ENCODE measurements at places on chromosomes 6 and 20.

DNA sequence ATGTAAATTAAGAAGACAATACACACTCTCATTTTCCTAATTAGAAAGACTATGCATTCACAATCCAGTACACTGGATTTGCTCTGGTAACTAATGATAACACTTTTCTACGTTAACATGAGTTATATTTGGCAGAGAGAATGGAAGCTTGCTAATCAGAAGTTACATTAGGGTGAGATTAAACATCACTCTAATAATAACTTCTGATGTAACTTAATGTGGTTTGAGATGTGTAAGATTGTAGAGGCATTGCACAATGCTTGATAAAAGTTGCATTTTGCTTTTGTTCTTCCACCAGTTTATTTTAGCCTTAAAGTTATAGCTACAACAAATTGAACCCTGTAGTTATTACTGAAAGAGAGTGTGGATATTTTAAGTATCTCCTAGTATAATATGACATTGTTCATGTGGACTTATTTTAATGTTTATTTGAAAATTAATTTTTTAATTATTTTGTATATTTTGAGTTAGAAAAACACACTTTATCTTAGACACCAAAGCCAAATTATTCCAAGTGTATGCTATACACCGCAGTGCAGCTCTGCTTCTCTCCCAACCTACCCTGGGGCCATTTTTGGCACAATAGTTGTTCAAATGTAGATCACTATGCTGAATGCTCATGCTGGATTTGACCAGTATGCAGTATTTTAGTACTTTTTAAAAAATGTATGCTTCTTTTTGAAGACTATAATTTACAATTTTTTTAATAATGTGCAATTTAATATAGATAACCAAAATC, 143.2 kb downstream of the SLC16A10 start:
- DNase-seq = no peak

- DNase-seq = peak; percentile 16
Measured at GRCh38 chr20:25008388-25009217, 16.1 kb upstream of the APMAP start.

- no peak for DNase-seq
Measured at GRCh38 chr6:36700831-36701230, 3.2 kb downstream of the RAB44 start.

- DNase-seq = no peak
Measured at GRCh38 chr20:48965189-48965910, 43.8 kb downstream of the ARFGEF2 start.

DNA sequence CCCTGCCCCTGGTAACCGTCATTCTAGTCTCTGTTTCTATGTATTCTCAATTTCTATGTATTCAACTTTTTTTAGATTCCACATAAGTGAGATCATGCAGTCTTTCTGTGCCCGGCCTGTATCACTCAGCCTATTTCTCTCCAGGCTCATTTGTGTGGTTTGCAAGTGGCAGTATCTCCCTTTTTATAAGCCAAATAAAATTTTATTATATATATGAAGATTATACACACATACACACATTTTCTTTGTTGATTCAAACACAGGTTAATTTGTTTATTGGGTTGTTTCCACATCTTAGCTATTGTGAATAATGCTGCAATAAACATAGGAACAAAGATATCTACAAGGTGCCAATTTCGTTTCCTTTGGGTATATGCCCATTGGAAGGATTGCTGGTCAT, 571.7 kb downstream of the DHX35 start:
- no peak for DNase-seq

DNA sequence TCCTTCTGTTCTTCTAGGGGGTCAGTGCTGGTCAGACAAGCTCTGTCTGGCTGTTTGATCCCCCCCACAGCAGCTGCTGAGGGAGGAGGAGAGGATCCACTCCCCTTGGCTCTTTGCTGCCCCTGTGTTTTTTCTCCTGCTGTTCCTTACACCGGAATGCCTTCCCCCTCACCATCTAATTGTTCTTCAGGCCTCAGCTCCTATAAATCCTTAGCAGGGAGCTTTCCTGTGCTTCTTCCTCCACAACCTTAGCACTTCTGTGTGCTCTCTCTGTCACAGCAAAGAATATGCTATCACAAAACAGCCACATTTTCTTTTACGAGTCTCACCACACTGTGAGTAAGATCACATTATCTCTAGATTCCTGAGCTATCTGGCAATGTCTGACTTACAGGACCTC, 196.6 kb downstream of the OTOR start:
- no peak for DNase-seq

DNA sequence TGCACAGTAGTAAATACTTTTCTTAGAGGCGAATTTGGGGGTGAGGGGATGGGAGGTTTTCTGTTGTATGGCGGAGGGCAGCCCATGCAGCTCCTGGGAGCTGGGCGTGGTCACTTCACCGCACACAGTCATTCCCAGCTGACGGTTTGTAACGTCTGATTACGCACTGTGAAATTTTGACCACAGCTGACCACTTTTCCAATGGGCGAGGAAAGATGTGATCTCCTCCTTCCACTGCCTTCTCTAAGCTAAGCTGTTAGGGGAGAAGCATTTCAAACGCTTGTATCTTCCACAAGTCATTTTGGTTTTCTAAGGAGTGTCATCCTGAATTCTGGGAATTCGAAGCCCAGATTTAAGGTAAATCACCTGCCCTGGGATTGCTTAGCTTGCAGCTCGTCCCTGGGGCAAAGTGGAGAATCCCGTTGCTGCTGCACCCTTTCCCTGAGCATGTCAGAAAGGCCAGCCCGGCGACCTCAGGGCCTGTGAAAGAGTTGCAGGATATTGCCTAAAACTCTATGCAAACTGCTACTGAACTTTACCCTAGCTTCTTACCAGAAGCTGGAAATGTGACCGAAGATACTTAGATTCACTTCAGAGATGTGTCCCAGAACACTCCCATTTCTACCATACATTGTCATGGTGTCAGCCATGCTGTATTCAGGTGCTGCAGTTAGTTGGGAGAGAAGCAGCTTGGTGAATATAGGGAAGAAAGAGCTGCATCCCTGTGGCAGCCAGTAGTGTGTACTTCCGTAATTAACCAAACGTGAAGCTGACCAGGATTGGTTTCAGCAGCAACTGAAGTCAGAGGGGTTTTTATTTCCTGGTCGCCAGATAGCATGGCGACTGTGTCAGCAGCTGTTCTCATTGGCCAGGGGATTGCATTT, 58.9 kb downstream of the RREB1 start:
- no peak for DNase-seq

GRCh38 chr6:85865420-85866369, 223.0 kb upstream of the SYNCRIP start:
- no peak for DNase-seq

DNA sequence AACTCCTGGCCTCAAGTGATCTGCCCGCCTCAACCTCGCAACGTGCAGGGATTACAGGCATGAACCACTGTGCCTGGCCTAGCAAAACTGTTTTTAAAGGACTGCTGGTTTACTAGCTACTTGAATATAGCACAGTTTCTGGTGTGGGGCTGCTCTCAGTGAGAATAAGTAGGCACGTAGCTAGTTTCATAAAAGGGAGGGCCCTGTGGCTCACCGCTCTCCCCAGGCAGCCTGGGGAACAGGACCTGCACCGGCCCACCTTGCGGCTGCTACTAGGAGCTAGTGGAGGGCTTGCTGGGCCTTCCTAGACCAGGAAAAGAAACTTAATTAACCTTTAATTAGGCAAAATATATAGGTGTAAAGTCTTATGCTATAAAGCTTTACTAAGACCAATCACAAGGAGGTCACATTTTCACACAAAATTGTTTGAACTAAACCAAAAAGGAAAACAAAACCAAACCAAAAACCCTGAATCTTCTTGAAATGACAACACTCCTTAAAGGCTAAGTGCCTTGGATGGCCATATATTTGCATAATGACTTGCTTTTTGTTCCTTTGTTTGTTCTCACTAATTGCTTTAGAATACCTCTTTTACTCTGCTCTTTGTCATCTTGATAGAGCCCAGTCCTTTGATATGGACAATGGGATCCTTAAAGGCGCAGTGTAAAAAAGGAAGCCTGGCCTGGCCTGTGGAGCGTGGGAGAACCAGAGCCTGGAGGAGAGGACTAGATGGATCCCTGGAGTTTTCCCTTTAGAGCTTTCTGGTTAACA, 69.5 kb upstream of the SAMD5 start:
- no peak for DNase-seq

DNA sequence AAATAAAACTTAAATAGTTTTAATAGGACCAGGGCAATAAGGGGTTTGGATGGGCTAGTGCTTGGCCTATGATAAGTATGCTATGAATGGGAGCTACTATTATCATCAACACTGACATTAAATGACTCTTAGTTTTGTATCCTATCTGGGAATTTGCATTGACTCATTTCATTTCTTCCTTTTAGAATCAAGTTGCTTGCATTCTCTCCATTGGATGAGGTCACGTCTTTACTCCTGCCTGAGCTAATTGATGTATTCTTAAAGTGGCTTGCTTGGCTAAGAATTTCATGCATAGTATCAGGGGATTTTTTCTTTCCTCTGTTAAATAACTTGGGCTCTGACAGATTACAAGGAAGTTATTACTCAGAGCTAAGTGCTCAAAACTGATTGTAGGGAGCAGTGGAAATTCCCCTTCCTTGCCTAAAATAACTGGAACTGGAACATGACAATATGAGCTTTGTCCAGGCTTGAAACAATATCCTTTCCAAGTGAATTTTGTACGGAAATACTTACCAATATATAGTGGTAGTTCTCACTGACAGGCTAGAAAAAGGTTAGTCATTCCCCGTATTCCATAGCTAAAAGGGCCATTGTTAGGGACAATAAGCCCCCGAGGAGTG, 169.9 kb downstream of the BCAS1 start:
- no peak for DNase-seq

- DNase-seq = peak; percentile 58
Measured at GRCh38 chr20:884983-885952, 30.9 kb downstream of the ANGPT4 start.

GRCh38 chr6:149271348-149272340, 45.9 kb upstream of the TAB2 start:
- no peak for DNase-seq

- DNase-seq = no peak
Measured at GRCh38 chr6:90062667-90063066, 168.4 kb downstream of the GJA10 start.

- no peak for DNase-seq
Measured at GRCh38 chr20:4332121-4332860, 316.9 kb upstream of the RNF24 start.

DNA sequence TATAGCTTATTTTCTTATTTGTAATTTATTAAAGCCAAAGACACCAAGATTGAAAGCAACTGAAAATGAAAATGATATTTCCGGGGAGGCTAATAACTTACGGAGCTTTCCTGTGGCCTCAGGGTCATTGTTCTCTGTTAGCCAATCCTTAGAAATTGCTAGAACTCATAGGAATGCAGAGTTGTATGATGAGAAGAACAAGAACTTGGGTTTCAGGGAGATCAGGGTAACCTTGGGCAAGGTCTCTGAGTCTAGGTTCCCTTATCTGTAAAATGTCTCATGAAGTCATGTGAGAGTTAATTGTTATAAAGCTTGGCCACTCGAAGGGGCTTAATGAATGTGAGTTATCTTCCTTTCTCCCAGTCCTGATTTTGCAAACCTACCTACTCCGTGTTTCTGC, 20.1 kb upstream of the SERINC3 start:
- no peak for DNase-seq

GRCh38 chr6:117605169-117605826, 3.0 kb upstream of the GOPC start:
- no peak for DNase-seq

DNA sequence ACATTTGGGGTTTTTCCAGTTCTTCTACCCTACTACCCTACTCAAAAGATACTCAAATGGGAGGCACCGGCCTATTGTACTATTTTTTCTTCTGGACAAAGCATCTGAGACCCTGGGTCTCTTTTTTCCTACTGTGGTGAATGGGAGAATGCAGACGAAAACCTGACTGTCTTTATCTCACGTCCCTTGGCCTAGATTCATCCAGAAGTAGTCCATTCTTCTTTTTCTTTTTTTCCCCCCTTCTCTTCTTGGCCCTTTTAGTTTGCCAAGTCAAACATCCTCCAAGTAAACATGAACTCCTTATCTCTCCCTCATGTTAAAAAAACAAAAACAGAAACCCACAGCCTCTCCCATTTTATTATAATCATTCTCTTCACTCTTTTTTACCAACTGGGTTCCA, 8.7 kb upstream of the ILRUN start:
- DNase-seq = no peak

- DNase-seq = no peak
Measured at GRCh38 chr20:63417097-63417737, 55.2 kb downstream of the KCNQ2 start.

- DNase-seq = no peak
Measured at GRCh38 chr6:166257911-166258318, 50.3 kb downstream of the PRR18 start.

GRCh38 chr6:167858086-167858591, 31.4 kb downstream of the AFDN start:
- no peak for DNase-seq

DNA sequence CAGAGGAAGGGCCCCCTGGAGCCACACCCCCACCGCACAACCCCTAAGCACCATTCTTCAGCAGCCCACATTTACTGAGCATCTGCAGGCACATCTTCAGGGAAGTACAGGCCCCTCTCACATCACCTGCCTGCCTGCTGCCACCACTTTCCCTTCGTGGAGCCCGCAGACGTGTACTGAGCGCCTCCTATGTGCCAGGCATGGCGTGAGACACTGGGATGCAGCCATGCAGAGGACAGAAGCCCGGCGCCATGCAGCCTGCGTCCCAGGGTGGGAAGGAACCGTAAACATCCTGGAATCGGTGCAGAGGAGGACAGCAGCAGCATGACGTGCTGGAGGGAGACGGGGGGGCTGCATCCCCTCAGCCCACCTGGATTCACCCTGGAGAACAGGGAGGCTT, 78.1 kb downstream of the GRM4 start:
- DNase-seq = no peak

DNA sequence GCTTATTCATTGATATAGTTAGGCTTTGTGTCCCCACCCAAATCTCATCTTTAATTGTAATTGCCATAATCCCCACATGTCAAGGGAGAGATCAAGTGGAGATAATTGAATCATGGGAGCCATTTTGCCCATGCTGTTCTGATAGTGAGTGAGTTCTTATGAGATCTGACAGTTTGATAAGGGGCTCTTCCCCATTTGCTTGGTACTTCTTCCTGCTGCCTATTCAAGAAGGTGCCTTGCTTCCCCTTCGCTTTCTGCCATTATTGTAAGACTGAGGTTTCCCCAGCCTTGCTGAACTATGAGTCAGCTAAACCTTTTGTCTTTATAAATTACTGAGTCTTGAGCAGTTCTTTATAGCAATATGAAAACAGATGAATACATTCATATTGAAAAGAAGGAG, 45.6 kb downstream of the CENPW start:
- no peak for DNase-seq

- DNase-seq = no peak
Measured at GRCh38 chr20:38267296-38267695, 6.8 kb upstream of the KIAA1755 start.

DNA sequence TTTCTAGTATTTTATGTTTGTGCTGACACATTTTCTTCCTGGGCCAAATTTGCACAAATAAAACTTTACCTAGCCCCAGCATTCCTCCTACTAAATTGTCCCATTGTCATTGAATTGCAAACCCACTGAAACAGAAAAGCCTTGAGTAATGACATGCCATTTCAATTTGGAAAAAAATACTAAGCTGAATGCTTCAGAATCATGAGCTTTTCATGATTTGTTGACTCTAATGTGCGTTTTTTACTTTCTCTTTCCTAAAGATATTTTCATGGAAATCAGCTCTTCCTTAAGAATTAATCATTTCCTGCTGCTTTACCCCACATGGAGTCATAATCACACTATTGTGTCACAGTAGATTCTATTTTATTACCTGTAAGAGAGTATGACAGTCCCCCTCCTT, 47.4 kb downstream of the TRDN start:
- no peak for DNase-seq

- DNase-seq = no peak
Measured at GRCh38 chr6:9514146-9514545, 900.7 kb downstream of the TFAP2A start.
